ENCODE measurements at places on chromosomes 6 and 20.
A peak's percentile ranks its signal among the peaks of the same experiment; 100 is the strongest.

DNA sequence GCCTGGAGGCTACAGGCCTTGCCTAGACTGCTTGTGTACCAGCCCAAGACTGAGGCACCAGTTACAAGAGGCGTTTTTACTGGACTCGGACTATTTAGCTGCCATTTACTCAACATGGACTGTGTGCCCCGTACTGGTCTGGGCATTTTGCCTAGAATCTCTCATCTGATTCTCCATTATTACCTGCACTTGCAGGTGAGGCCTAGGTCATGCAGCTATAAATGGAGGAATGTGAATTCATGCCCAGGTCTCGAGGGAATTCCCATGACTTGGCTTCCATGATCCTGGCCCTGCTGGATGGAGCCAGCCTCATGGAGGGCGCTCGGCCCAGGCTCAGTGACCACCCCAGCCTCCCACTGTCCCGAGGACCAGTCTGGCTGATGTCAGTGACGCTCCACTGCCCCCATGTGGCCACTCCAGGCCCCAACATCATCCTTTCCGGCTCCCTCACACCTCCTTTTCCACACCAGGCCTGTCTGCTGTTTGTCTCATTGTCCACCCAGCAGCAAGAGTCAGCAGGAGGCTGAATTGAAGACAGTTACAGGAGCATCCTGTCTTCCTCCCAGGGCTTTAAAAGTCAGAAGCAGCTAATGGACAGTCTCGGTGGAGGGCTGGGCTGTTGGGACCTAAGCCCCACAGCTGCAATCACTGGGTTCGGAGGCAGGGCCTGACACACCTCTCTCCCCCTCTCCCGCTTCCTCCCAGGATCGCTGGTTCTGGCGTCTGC lies 8.7 kb downstream of the MMP24OS start:
- peak; percentile 50 for DNase-seq

DNA sequence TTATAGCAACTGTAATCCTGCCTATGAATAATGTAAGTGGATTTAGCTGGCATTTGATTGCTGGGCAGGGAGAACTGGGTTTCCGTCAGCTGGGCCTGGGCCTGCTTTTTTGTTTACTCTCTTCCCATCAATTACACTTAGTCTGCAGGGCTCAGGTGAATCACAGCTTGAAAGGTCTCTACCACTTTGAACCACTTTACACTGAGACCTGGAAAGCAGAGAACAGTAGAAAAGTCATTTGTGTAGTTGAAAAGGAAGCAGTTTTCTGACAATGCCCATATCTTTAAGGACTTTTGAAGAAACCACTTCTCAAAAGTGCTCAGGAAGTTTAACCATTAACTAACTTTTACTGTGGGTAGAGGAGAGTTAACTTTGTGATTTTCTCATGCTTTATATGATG lies 315.4 kb upstream of the SASH1 start:
- no peak for DNase-seq

DNA sequence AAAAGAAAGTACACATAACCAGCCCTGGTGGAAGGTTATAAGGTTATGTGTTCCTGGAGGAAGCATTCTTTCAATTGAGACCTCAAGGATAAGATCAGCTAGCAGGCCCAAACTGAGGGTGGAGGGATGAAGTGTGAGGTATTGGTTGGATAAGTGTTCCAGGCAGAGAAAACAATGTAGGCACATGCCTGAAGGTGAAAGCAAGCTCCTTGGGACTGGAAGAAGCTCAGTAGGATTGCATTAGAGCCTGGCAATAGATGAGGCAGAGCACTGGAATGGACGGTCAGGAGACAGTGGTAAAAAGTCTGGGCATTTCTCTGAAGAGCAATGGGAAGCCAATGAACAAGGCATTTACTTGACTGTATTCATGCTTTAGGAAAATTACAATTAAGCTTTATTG lies 89.9 kb upstream of the SHLD1 start:
- DNase-seq = peak; percentile 39

GRCh38 chr6:79421707-79422484 lies 115.3 kb downstream of the LCA5 start:
- DNase-seq = peak; percentile 86

- DNase-seq = peak; percentile 76
Observed at GRCh38 chr6:139124887-139125672, 9.8 kb upstream of the HECA start.
